ENCODE measurements at places on chromosomes 6 and 20.

- DNase-seq: no peak
Measured at GRCh38 chr6:109762769-109763441, 71.8 kb downstream of the FIG4 start.

DNA sequence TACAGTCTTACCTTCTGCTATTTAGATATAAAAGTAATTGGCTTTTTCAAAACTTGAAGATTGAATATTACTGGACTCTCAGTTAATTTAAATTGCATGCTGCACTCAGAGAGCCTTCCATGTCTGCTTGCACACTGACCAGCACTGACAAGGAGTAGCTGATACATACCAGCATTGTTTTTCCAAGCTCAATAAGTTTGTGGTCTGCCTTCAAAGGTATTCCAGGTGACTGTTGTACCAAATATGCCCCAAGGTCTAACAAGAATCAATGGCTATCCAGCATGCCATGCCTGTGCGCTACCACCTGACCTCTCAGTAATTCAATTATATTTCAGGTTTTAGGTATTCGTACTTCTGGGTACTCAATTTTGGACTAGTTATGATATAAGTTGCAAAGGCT lies 30.0 kb downstream of the BEND6 start:
- no peak for DNase-seq

- DNase-seq: no peak
Measured at GRCh38 chr20:38283236-38283635, 20.7 kb upstream of the BPI start.

DNA sequence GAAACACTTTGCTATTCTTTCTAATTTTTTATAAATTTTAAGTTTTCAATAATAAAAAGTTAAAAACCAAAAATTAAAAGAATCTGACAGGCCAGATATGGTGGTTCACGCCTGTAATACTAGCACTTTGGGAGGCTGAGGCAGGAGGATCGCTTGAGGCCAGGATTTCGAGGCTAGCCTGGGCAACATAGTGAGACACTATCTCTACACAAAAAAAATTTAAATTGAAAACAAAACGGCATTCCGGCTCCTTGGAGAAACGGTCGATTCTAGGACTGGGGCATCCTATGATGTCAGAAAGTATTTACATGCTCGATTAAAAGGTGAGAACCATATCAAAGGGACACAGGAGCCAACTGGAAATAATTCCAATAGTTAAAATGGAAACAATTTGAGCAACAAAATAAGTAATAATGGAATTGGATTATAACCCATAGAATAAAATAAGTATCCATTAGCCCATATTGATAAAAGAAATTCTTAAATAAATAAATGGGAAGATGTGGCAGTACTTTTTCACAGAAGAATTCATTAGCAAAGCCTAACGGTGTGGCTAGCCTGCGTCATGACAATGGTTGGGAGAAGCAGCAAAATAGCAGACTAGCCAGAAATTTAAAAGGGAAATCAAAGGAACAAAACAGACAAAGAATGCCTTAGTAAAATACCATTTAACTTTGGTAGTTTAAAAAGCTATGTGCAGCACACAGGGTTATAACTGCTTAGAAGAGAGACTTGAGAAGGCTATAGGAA lies 21.3 kb downstream of the HLA-E start:
- no peak for DNase-seq

GRCh38 chr6:140360651-140361050 lies 986.2 kb upstream of the CITED2 start:
- no peak for DNase-seq
